Lung microvascular endothelial cell (primary cell): ENCODE measurements at places on chromosomes 4 and X.

DNA sequence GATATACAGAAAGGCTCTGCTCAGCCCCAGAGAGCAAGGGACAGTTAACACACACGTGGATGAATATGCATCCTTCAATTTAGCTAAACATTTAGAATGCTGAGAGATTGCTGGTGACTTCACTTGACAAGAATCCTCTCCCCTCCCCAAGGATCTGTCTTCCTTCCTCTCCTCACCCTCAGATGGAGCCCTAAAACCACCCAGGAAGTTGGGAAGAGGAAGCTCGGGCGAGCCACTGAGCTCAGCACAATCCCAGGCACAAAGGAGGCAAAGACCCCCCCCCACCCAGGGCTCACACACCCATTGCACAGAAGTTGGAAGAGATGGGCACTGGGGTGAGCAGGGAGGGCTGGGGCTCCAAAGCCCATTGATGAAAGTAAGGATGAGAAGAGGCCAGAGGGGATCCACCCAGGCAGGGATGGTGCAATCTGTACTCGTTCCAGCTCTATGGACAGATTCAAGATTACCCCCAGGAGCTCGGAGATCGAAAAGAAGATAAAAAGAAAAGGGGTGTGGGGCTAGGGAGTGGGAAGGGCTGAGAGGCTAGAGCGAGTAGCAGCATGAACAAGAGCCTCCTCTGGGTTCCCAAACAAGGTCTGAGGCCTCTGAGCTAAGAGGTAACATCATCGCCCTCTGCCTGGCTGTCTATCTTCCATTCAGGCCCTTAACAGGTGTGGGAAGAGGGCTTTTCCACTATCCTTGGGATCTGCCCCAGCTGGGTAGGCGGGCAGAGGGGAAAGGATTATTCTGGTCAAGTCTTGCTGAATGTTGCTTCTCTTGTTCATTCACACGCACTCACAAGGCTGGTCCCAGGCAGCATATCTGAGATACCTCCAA is 1.2 kb downstream of the TFE3 start:
- no peak for DNase-seq

DNA sequence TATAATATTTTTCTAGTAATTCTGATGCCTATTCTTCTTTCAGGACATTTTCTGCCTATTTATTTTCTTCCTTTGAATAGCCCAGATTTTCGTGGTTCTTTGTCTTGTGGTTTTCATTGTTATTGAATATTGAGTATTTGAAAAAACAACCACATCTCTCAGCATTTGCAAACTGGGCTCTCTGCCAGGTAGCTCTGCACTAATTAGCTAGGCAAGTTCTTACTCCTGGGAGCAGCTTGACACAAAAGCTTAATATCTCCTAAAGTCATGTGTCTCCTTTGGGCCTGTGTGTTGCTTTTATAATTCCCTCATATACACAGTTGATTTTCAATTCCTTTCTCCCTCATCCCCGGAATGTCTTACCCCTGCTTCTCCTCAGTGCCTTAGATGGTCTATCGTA is 413.5 kb upstream of the GRIA3 start:
- no peak for DNase-seq

GRCh38 chr4:130632731-130633604 is 1537.0 kb downstream of the C4orf33 start:
- DNase-seq: no peak

DNA sequence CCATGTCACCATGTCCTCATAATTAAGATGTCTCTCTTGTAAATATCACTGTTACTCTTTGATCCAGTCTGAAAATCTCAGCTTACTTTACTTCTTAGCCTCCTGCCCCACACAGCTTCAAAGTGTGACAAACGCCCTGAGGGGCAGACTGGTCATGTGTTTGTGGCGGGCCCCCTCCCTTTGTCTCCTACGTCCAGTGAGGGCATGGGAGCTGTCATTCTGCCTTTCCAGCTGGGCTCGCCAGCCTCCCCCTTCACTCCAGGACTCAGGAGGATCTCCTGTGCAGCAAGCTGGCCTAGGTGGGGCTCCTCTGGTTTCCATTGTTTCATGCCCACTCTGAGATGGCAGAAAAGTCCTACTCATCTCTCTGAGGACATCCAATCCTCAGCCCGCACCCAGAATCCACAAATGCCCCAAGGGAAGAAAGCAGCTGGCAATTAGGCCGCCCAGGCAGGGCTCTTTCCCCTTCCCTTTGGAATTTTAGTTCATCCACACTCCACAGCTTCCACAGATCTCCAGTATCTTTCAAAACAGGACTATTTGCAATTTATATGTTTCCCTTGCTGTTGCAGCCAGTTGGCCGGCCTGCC is 86.4 kb upstream of the C4orf50 start:
- DNase-seq: no peak

- peak; percentile 69 for DNase-seq
Measured at GRCh38 chr4:2009651-2010233, 968 bp upstream of the NELFA start.

DNA sequence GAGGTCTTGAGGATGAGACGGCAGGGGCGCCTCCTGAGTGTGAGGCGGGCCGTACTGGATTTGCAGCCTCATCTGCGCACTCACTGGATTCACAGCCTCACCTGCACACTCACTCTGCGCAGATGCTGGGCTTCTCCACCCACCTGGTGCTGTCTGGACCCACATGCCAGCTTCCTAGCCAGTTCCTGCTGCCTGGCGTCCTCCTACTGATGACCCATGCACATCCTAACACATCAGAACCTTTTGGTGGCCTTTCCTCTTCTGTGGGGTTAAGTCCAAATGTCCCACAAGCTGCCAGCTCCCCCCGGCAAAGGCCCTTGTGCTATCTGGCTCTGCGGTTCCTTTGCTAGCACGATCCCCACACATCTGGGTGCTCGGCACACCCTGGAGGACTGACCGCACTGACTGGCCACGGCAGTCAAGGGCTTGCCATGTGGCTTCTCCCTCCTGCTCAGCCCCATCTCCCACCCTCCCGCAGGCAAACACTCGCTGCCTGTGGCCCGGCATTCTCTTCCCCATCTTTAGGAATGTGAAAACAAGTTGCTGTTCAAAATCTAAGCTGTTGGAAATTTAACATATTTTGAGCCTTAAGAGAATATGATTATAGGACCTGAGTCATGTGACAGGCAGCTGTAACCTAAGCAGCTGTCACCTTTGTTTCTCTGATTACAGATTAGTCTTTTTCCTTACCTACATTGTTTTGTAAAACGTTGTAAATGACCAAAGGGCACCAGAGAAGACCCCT is 39.4 kb upstream of the AFAP1 start:
- DNase-seq: no peak

GRCh38 chr4:111689214-111689613 is 456.0 kb upstream of the FAM241A start:
- DNase-seq: peak; percentile 35
